Esophagus squamous epithelium (tissue), 5 donors: ENCODE measurements at places on chromosomes 7 and 10.

DNA sequence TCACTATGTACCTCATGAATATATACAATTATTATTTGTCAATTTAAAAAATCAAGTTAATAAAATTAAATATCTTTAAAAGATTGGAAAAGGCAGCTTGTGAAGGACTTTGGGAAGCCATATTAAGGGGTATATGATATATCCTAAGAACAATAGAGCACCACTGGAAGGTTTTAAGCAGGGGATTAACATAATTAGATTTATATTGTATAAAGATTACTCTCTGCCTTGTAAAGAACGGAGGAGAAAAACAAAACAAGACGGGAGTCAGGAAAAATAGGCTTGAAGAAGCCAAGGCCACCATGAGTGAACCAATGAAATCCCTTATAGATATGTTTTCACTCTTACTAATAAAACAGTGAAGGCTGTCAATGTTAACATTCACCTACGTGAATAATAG, 11.1 kb upstream of the CNNM1 start:
- H3K4me1 ChIP-seq: no peaks in the 10 kb centered on the region
- no peak overlapping the region for H3K27ac ChIP-seq
- DNase-seq: no peak
- no peak overlapping the region for H3K4me3 ChIP-seq
- no peaks in the 10 kb centered on the region for H3K27me3 ChIP-seq

- H3K4me3 ChIP-seq: no peak overlapping the region
- no peaks in the 10 kb centered on the region for H3K27me3 ChIP-seq
- H3K36me3 ChIP-seq: no peaks in the 10 kb centered on the region
- no peaks in the 10 kb centered on the region for H3K4me1 ChIP-seq
- H3K27ac ChIP-seq: no peak overlapping the region
Observed at GRCh38 chr7:127226685-127227374, 25.9 kb downstream of the GRM8 start.

GRCh38 chr7:512146-512510, 7.5 kb downstream of the PDGFA start:
- H3K4me3 ChIP-seq: no peak overlapping the region
- H3K27me3 ChIP-seq: no peaks in the 10 kb centered on the region
- H3K27ac ChIP-seq: no peak overlapping the region
- DNase-seq: no peak
- H3K36me3 ChIP-seq: peaks cover 45% of the 10 kb centered on the region

GRCh38 chr7:30880125-30880720, 31.4 kb upstream of the AQP1 start:
- no peak for DNase-seq
- H3K4me1 ChIP-seq: no peaks in the 10 kb centered on the region
- H3K4me3 ChIP-seq: no peak overlapping the region
- no peak overlapping the region for H3K27ac ChIP-seq

- no peak for DNase-seq
- no peaks in the 10 kb centered on the region for H3K27me3 ChIP-seq
- H3K36me3 ChIP-seq: no peaks in the 10 kb centered on the region
- no peak overlapping the region for H3K27ac ChIP-seq
- H3K4me1 ChIP-seq: no peaks in the 10 kb centered on the region
- H3K4me3 ChIP-seq: no peak overlapping the region
Observed at GRCh38 chr7:41738806-41739205, 35.9 kb upstream of the INHBA start.

- no peak overlapping the region for H3K4me3 ChIP-seq
- DNase-seq: no peak
- H3K4me1 ChIP-seq: peaks cover 24% of the 10 kb centered on the region
- no peaks in the 10 kb centered on the region for H3K27me3 ChIP-seq
- H3K36me3 ChIP-seq: no peaks in the 10 kb centered on the region
Observed at GRCh38 chr10:113056441-113057021, 106.5 kb downstream of the TCF7L2 start.

DNA sequence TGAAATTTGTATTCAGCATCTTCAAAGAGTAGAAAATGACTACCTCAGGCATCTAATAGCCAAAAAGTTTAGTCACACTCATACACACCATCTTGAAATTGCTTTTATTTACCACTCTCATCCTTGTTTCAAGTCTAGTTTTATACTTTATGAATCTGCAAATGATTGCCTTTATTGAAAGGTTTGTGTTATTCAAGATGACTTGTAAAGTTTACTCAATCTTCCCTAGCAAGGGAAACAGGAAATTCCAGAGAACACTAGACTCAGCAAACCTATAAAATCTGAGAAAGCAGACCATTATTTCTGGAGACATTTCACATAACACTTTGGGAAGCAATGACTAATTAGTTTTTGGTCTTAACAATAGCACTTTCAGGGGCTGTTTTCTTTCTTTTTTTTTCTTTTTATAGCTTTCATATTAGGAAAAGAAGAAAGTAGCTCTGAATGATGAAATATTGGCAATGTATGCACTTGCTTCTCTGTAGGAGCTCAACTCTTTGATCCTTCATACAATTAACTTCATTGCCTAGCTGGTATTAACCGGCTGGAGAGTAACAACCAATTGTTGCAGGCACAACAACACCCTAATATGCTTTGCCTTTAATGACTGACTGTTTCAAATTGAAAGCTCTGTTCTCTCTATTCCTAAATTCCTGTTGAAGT, 68.9 kb upstream of the HDAC9 start:
- no peaks in the 10 kb centered on the region for H3K27me3 ChIP-seq
- peaks cover 3% of the 10 kb centered on the region for H3K4me1 ChIP-seq
- no peak for DNase-seq
- H3K4me3 ChIP-seq: no peak overlapping the region
- H3K36me3 ChIP-seq: no peaks in the 10 kb centered on the region

GRCh38 chr7:142248166-142249160, 9.4 kb downstream of the PRSS58 start:
- no peaks in the 10 kb centered on the region for H3K36me3 ChIP-seq
- no peaks in the 10 kb centered on the region for H3K27me3 ChIP-seq
- H3K27ac ChIP-seq: no peak overlapping the region
- no peaks in the 10 kb centered on the region for H3K4me1 ChIP-seq
- no peak for DNase-seq
